Skeletal muscle cell (primary cell): ENCODE measurements at places on chromosomes 4 and X.

- no peak for DNase-seq
These were observed 465.8 kb downstream of the NAF1 start for GRCh38 chr4:162700815-162701361.

DNA sequence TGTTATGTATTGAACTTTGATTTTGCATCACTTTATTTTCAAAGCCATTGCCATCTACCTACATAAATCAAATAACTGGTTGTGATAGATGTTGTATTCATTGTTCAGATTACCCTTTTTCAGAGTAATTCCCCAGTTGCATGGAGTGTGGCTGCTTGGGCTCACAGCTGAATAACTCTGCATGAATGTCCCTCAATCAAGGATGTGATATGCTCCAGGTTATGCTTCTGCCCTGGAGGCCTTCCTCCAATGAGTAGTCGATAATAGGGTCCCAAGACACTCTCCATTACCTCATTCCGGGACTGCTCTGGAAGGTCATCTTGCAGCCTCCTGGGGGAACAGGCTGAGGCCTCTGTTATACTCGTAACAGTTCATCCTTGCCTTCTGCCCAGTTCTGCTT lies 251.8 kb downstream of the ADGRL3 start:
- DNase-seq = no peak

- no peak for DNase-seq
These were observed 1.4 kb downstream of the JADE3 start for GRCh38 chrX:46913667-46914066.

DNA sequence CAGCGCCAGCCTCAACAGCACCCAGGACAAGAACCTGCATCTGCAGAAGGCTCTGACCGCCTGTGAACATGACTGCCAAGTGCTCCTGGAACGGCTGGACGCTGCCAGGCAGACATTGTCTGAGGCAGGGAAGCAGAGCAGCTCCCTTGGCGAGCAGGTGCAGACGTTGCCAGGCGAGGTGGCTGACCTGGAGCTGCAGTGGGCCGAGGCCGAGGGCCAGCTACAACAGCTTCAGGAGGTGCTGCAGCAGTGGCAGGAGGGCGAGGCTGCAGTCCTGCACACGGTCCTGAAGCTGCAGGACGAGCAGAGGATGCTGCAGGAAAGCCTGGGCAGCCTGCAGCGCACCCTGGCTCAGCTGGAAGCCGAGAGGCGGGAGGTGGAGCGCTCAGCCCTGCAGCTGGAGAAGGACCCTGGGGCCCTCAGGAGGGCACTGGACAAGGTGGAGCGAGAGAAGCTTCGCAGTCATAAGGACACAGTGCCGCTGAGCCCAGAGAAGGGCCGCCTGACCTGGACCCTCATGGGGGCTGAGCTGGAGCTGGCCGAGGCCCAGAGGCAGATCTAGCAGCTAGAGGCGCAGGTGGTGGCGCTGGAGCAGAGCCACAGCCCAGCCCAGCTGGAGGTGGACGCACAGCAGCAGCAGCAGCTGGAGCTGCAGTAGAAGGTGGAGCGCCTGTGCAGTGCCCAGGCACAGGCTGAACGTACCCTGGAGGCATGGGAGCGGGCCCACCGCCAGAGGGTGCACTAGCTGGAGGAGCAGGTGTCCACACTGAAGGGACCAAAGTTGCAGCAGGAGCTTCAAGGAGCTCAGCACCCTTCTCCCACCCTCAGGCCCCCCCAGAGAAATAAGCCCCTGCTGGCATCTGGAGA lies 16.4 kb downstream of the SMIM10L2A start:
- no peak for DNase-seq

GRCh38 chrX:24357106-24357505 lies 3.3 kb upstream of the SUPT20HL1 start:
- no peak for DNase-seq

- peak; percentile 49 for DNase-seq
These were observed 6.3 kb downstream of the FNIP2 start for GRCh38 chr4:158775091-158775651.

DNA sequence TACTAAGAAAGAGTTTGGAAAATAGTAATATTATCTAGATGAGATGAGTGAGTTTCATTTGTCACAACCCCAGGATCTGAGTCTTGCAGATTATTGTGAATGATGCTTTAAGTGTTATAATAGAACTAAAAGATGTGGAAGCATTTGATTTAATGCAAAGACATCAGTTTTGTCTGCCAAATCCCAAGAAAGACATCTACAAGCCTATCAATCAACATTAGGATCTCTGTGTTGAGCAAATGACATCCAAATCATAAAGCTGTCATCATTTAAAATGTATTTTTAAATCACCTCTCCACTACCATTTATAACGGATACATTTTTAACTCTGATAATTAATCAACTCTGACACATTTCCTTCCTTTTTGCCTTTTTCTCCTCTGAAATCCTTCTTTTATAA lies 310.8 kb upstream of the SLIT2 start:
- no peak for DNase-seq

DNA sequence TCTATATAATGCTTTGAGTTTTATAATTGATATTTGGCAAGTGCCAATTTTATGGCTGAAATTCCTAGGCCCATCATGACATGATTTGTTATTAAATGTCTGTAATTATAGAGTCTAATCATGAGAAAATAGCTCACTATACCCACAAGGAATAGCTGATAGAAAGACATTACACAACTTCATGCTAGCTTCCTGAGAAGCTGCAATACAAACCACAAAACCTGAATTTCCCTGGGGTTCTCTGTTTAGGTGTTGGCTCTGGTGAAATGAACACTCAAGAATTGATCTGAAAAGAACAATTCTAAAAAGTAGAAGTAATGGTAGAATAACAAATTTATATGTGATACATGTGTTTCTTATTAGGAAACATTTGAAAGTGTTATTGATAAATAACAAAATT lies 169.6 kb downstream of the GASK1B start:
- peak; percentile 38 for DNase-seq

DNA sequence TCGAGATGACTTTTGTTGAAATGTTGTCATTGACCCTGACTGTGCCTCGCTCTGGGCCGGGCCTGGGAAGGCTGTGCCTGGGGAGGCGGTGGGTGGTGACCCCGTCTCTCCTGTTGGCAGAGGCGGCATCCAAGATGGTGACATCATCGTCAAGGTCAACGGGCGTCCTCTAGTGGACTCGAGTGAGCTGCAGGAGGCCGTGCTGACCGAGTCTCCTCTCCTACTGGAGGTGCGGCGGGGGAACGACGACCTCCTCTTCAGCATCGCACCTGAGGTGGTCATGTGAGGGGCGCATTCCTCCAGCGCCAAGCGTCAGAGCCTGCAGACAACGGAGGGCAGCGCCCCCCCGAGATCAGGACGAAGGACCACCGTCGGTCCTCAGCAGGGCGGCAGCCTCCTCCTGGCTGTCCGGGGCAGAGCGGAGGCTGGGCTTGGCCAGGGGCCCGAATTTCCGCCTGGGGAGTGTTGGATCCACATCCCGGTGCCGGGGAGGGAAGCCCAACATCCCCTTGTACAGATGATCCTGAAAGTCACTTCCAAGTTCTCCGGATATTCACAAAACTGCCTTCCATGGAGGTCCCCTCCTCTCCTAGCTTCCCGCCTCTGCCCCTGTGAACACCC lies 36.4 kb downstream of the HTRA3 start:
- DNase-seq = no peak

GRCh38 chr4:110532901-110533589 lies 57.1 kb downstream of the ENPEP start:
- DNase-seq = no peak

DNA sequence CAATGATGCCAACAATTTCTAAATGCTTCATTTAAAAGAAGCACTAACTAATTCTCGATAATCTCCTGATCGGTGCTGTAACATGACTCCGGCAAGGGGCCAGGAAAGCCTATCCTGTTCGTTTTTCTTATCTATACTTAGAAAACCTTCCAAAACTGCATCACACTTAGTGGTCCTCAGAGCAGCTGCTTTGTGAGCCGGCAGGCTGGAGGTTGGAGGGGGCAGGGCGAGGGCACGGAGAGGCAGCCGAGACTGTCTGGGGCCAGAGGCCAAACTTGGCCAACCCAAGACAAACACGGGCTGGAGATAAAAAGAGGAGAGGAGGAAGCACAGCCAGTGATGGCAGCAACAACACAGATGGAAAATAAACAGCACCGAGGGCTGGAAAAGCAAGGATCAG lies 455.7 kb downstream of the BCOR start:
- DNase-seq = no peak

GRCh38 chr4:20878806-20879205 lies 178.5 kb downstream of the PACRGL start:
- no peak for DNase-seq

- no peak for DNase-seq
These were observed 54.5 kb downstream of the TAF1 start for GRCh38 chrX:71420686-71421085.

DNA sequence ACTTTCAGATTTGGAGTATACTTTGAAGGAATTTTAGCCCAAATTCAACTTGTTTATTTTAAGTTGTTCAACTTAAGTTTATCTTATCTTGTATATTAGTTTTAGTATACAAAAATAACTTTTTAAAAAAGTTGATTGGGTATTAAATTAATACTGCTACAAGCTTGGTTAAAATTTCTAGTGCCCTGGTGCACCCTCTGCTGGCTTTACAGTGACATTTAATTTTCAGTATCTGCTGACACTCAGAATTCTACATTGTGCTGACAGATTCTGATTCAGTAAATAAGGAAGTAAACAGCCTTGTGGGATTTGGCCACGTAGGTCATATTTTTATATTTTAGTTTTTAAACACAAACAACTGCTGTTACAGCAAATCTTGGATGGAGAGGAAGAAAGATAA lies 2.9 kb downstream of the EDA start:
- no peak for DNase-seq

DNA sequence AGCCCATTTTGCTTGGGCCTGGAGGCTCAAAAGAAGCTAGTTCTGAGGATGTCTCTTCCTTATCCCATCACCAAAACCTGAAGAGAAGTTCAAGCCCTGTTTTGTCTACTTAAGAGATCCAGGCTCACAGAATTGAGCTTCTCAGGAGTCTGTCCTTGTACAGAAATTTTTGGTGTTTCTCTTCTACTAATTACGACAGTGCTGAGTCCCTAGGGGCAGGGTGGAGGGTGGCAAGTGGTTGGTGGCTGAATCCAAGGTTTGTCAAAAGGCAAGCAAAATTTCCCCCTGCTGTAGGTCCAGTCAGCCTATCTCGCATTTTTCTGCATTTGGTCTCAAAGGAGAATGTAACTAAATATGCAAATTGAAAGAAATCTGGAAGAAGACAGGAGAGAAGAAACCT lies 377.9 kb downstream of the SMARCA1 start:
- DNase-seq = no peak

DNA sequence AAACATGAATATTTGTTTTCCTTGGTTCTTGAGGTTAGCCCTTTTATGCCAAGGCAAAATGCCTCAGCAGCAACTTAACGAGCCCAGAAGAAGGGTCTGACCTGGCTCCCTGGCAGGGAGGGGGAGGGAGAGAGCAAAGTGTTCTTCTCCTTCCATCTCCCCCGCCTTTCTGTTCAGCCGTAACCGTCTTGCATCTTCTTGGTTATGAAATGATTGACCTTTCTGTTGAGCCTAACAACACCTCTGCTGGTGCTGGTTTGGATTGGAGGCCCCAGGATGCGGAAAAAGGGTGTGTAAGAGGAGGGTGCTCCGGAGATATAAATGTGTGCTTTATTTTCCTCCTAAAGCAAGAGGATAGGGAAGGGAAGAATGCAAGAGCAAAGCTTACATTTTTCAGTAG lies 44.7 kb downstream of the PTTG2 start:
- DNase-seq = no peak

- DNase-seq = no peak
These were observed 30.9 kb downstream of the GATB start for GRCh38 chr4:151729731-151730559.

DNA sequence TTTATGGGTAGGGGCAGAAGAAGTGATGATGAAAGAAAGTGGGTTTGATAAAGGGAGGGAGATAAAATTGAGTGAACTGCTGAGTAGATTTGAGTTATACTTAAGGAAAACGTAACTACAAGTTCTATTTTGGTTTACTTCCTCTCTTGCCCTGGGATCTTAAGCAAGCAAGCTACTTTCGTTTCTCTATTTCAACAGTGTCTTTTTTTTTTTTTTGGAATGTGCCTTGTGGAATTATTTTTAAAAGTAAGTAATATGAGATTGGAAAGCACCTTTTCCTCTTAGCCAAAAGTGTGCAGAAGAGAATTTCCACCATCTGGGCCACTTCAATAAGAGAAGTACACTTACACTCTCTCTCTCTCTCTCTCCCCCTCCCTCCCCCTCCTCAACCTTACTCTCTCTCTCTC lies 16.0 kb upstream of the C4orf36 start:
- peak; percentile 33 for DNase-seq

DNA sequence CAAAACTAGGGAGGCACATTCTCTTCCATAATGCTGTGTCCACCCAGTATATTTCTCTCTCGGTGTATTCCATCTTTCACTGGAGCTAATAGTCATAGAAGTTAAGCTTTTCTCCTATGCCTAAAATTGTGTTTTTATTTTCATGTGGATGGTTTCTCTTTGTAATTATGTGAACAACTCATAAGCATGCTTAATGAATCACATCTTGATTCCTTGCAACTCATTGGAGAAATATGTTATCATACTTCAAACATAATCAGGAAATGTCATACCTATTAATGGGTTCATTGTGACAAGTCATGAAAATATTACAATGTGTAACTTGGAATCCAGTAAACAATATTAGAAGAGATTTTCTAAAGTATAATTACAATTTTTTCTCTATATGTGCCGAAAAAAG lies 186.3 kb downstream of the SLC7A11 start:
- DNase-seq = no peak

DNA sequence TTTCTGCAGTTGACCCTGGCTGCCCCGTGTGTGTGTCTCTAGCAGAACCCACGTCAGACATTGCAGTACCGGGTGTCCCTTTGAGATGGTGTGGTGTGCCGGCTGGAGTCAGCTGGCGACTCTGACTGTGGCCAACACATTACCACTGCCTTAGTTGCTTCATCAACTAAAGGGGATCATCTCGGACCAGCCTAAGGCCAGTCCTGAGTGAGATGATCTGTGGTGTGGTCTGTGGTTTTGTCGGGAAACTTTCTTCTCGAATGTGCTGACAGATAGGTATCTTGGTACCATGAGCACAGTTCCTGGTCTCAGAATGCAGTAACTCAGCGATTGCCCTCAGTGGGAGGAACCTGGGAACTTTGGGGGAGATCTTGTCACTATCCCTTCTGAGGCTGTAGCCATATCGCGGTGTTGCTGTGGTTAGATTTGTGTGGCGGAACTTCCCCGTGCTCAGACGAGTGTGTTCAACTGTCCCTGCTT lies 15.8 kb downstream of the TBC1D14 start:
- DNase-seq = no peak

- DNase-seq = no peak
These were observed 12.9 kb downstream of the CCNI start for GRCh38 chr4:77062856-77063255.

- DNase-seq = no peak
These were observed 32.8 kb upstream of the GLRB start for GRCh38 chr4:157043131-157043530.

- no peak for DNase-seq
These were observed 287.9 kb downstream of the CXXC4 start for GRCh38 chr4:104206784-104207183.

DNA sequence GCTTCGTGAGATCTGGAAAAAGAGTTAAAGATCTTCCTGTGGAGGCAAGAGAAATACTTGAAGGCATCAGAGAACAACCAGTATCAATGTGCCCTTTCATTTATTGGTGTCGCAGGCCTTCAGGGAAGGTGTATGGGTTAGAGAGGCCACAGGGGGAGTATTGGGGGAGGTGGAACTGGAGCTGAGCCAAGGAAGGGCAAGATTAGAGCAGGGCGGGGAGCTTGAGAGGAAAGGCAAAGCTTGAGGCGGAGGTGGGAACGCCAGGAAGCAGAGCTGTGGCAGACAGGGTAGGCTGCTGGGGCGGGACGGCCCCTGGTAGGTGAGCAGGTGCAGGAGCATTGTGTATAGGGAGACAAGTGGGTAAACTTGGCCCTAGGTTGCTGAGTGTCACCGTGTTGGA lies 329.9 kb downstream of the ARHGAP10 start:
- DNase-seq = no peak
